ENCODE measurements at places on chromosomes 4 and X.

- no peak for DNase-seq
Measured at GRCh38 chrX:102765809-102766208, 45.3 kb downstream of the GPRASP3 start.

DNA sequence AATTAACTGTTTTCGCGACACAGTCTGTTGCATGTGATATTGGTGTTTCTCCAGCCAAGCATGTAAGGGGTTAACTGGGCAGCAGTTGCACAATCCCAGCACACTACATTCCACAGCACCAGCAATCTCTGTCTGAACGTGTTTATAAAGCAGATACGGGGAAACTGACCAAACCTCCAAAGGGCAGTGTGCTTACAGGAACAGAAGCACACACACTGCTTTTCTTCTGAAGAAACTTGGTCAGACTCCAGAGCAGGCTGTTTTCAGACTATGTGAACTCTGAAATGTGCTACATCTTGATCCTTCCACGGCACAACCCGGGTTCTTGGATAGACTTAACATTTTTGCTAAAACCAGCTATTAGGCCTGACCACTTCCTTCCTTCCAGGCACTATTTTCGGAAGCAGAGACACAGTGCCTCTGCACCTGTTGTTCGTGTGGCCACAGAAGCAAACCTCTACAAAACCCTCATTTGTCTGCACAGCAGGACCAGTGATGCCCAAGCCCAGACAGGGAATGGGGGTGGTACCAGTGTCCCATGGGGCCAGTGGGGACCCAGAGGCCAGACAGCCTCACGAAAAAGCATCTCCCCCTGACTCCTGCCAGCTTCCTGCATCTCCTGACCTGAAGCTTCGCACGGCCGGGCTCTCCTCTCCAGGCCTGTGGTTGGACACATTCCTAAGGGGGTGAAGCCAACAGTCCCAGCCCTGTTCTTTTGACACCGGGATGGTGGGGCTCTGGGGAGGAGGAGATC is 90.1 kb downstream of the IRF2 start:
- DNase-seq: no peak

DNA sequence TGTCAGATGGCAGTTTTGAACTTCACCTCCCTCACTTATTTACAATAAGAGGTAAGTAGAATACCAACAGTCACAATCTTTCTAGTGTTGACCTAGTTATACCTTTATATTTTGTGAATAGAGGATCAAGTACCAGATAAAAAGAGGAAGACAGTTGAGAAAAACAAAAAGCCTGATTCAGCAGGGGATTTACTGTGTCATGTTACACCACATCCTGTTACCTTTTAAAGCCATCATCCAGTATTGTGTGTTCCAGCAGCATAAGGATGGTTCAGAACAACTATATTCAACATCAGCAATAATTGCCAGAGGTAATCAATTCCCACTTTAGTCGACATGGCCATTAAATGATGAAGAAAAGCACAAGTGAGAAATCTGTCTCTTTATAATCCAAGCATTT is 21.3 kb upstream of the CXCL6 start:
- no peak for DNase-seq

GRCh38 chr4:187283201-187283955 is 559.7 kb upstream of the FAT1 start:
- DNase-seq: no peak

- no peak for DNase-seq
Measured at GRCh38 chrX:84724576-84724975, 222.3 kb upstream of the HDX start.

- DNase-seq: no peak
Measured at GRCh38 chr4:130648570-130648969, 1552.6 kb downstream of the C4orf33 start.

DNA sequence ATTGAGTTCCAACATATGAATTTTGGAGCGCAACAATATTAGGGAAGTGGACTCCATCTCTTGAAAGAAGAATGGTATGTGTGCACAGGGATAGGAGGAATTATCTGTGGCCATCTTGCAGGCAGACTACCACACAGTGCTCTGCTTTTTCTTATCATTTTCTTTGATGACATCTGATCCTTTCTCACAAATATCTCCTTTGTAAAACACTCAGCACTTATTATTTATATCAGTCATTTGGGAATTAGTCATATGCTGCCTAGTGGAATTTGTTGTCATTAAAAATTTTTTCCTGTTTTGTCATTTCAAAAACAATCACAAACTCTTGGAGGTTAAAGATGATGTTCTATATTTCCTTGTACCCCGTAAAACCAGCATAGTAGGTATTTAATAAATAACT is 444.3 kb upstream of the ATOH1 start:
- DNase-seq: no peak

GRCh38 chrX:150566734-150567182 is 1.7 kb upstream of the MTM1 start:
- no peak for DNase-seq

- DNase-seq: peak; percentile 11
Measured at GRCh38 chr4:107034091-107034995, 1.8 kb downstream of the DKK2 start.

Measured in SK-N-DZ (cell line).